ENCODE measurements at places on chromosomes 7 and 10.

- no peak for DNase-seq
Observed at GRCh38 chr10:85138046-85138445, 809.7 kb downstream of the CCSER2 start.

- DNase-seq = no peak
Observed at GRCh38 chr10:19974138-19974537, 157.9 kb downstream of the PLXDC2 start.

GRCh38 chr10:89047397-89047796, 56.8 kb downstream of the FAS start:
- DNase-seq = peak; percentile 47

DNA sequence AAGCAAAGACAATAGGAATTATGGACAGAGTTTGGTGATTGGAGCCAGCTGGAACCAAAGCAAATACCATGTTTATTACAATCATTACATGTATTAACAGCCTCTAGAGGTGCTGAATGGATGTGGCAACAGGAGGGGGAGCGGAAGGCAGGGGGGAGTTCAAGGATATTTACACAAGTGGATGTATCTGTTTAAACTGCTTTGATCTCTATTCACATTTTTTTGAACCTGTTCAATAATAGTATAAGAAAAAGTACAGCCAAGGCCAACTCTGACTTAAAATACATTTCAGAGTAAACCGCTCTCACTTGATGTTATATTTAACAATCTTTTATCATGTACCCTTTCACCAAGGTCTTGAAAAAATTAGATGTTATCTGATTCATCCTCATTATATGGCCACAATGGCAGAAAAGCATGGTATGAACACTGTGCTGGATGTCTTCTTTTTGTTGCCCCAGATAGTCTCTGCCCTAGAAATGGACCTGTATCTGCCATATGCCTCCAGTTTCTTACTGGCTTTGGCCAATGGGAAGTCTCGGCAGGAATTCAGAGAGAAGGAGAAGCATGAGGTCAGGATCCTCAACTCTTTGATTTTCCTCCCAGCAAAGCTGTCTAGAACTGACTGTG, 88.2 kb upstream of the FAM133B start:
- no peak for DNase-seq

- peak; percentile 22 for DNase-seq
Observed at GRCh38 chr7:22452142-22452959, 47.6 kb downstream of the STEAP1B start.

GRCh38 chr7:77895905-77896304, 97.3 kb downstream of the PHTF2 start:
- no peak for DNase-seq

DNA sequence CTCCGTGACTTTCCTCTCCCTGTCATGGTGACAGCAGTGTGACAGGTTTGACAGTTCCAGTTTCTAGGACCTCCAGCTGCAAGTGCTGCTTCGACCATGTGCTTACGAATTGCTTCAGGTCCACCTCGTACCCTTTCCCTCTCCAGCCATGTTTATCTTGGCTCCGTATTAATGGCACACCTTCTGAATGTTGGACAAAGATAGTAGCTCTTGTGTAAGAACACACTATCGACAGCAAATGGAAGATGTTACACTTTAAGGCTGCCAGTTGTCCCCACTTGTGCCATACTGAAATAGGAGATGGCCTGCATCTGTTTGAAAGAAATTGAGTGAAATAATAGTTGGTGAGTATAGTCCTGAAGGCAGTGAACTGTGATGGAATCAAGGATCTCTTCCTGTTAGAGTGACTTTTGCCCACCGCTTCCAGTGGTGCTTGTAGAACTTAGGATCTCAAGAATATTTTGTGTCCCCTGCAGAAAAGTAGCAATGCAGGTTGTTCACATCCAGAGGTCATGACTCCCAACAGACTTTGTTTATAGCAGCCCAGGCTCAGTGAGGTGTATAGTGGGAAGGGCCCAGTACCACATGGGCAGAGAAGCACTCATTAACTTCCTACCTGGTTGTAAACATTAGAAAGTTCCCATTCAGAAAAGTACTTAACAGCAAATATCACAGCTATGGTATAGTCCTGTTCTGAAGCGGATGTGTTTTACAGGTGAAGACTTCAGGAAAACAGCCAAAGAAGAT, 629.7 kb upstream of the GALNT17 start:
- no peak for DNase-seq

DNA sequence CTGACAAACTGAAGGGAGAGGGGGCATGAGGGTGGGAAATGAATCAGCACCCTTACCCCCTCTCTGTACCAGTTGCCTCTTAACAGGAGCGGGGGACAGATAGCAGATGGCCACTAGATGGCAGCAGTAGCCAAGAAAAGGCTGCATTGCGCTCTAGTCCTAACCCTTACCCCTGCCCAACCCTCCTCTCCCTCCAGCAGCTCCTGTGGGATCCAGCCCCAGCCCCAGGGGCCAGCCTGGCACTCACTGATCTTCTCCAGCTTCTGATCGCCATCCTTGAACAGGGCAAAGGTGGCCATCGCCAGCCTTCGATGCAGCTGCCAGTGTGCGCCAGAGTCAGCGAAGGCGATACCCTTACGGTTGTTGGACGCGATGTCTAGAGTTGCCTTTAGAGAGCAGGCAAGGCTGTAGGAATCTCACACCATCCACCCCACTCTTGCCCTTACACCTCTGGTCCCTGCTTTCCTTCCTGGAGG, 2.2 kb downstream of the CYP17A1 start:
- DNase-seq = peak; percentile 71

GRCh38 chr10:49740346-49741107, 21.6 kb downstream of the OGDHL start:
- DNase-seq = no peak

DNA sequence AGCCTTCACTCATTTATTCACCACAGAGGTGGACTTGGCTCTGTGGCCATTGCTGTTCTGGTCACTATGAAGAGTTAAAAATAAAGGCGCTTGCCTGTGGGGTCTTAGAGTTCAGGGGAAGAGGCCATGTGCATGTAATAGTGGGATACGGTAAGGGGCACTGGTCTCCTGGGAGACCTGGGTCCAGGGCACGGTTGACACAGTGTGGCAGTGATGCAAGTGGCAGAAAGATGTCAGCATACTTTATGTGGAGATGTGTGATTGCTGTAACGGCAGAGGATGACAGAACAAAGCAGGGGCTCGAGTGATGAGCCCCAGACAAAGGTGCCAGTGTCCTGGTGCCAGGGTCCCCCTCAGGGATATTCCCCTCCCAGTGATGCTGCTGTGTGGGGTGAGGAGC, 8.6 kb downstream of the ZSCAN25 start:
- no peak for DNase-seq

GRCh38 chr10:48556065-48556464, 48.8 kb downstream of the ARHGAP22 start:
- DNase-seq = no peak

DNA sequence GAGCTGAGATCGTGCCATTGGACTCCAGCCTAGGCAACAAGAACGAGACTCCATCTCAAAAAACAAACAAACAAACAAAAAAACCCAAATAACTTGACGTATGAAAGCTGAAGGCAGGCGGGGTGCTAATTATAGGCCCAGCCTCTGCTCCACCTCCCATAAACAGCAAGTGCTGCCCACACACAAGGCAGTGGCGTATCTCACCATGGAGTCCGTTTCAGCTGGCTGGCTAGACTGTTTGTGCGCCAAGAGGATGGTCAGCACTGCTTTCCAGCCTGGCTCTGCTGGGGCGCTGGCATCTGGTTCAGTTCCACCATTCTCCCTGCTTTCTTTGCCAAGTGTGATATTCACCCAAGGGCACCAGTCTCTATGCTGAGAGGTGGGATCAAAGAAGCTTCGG, 29.1 kb downstream of the ZC3HC1 start:
- no peak for DNase-seq

DNA sequence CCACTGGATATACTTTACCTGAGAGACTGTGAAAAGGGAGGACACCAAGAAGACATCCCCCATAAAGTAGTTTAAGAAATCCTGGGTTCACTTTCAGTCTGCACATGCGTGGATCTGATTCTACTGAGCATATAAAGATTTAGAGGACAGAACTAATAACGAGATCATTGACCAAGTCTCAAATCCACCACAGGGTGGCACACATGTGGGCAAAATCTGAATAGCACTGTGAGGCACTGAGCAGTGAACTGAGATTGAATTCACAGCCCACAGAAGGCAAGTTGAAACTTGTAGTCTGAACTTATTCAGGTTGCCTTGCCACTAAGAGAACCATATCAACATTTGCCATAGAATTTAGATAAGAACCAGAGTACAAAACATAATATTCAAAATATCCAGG, 818.6 kb downstream of the GRID1 start:
- peak; percentile 17 for DNase-seq

GRCh38 chr10:89206402-89207180, 526 bp downstream of the CH25H start:
- peak; percentile 59 for DNase-seq

DNA sequence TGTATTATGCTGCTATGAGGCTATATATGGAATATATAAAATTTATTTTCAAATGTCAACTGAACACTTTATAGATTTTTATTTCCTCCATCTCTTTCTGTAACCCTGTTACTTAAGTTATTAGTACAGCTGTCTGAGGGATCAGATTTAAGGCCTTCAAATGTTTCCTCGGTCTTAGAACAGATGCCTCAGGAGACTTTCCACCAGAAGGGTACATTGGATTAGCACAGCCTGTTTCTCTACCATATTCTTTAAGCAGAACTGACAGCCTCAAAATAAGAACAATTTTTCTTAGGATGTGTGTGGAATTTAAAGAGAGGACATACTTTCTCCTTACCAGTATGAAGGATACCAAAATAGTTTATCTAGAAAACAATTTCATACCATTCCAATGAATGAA, 53.0 kb upstream of the HGF start:
- DNase-seq = no peak

DNA sequence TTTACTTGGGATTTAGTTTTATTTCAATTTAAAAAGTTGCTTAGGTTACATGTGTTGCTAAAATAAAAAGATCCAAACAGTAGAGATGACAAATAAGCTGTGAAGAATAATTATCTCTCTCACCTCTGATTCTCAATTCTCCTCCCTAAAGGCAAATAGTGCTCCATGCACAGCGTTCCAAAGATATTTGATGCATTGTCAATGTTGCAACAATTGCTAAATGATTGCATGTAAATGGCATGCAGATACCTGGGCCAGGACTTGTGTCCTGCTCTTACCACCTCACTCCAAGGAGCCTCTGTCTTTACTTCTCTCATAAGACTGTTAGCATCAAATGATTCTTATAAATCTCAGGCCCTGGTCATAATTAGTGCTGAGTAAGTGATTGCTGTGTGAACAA, 217.7 kb downstream of the SEC23IP start:
- DNase-seq = no peak

DNA sequence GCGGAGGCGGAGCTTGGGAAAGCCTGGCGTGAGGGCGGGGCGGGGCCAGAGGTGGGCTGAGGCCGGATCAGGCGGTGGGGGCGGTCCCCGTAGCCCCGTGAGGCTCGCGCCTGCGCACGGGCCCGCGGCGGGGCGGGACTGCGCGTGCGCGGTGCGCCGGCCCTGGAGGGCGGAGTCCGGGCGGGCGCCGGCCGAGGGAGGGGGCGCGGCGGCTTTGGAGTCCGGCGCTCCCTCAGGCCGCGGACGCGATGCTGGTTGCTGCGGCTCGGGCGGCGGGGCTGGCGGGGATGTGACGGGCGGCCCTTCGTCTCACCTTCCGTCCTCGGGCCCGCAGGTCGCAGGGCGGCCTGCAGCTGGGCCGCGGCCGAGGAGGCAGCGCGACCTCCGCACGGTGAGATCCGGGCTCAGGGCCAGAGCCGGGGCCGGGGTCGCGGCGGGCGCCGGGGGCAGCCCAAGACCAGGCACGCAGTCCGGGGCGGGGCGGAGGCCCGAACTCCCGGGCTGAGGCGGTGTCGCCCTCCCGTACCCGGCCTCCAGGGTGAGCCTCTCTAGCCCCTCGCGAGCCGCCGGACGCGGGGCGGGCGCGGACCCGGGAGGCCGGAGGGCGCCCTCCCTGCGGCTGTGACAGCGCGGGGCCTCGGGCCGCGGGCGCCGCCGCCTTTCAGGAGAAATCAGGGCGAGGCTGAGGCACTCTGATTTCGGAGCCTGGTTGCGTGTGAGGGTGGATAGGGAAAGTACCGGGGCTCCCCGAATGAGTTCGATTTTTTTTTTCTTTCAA, at the start of gene CCSER2:
Gene CCSER2, plus strand, starts transcription at position 172 of the 778 bp plus-strand sequence. CDS start 42,464 bp downstream, outside the sequence.
- DNase-seq = peak; percentile 89

DNA sequence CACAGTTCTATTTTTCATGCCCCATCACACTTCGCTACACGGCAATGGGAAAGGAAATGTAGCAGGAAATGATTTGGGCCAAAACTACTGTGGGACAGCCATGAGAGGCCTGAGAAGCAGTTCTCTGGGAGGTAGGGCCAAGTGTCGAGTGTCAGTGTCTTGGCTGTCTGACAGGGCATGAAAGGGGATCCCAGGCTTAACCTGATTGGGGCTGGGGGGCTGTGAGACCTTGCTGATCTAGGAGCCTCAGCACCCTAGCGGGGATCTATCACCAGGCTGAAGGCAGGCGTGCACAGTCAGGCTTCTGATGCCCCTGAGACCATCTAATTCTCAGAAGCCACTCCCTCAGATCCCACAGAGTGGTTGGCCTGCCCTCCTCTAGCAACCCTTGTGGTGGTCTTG, 58.2 kb upstream of the SLC25A13 start:
- DNase-seq = no peak

- no peak for DNase-seq
Observed at GRCh38 chr10:132546567-132547420, 9.2 kb downstream of the INPP5A start.

- no peak for DNase-seq
Observed at GRCh38 chr7:20282959-20283358, 47.7 kb upstream of the ITGB8 start.

DNA sequence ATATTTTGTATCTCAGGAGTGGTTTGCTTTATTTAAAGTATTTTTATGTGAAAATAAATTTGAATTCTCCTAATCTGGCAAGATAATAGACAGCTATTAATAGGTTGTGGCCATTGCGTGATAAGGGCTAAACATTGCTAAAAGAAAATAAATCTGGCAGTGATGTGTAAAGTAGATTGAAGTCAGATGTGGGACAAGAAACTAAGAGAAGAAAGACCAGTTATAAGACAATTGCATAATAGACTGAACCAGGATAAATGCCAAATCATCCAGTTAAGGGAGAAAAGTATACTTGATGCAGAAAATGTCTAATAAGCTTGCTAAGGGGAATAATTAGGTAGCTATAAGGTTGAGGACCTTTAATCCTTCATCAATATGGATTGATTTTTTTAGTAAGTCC, 197.5 kb upstream of the CSTF2T start:
- DNase-seq = peak; percentile 86

GRCh38 chr10:48773580-48773979, 88.9 kb downstream of the WDFY4 start:
- no peak for DNase-seq

DNA sequence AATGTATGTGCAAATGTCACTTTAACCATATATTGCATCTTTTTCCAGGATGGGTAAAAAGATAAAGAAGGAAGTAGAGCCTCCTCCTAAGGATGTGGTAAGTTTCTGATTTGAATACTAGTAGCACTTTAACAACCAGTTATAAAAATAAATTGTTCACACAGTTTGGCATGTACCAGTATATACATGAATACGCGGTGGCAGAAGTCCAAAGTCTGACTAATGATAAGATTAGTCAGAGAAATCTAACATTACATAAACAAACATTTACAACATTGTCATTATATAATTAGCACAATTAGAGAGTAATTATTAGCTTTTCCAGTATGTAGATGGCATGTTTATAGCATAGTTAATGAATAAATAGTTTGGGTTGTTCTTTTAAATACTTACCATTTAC, 4.1 kb downstream of the ARMC3 start:
- DNase-seq = peak; percentile 52

GRCh38 chr7:5665094-5666025, 116.1 kb downstream of the RNF216 start:
- peak; percentile 80 for DNase-seq

- DNase-seq = no peak
Observed at GRCh38 chr10:73552819-73553715, 38.1 kb downstream of the USP54 start.
